ENCODE measurements at places on chromosomes 5 and 9.

- peak; percentile 48 for DNase-seq
Observed at GRCh38 chr5:36073595-36074216, 7.0 kb upstream of the UGT3A2 start.

DNA sequence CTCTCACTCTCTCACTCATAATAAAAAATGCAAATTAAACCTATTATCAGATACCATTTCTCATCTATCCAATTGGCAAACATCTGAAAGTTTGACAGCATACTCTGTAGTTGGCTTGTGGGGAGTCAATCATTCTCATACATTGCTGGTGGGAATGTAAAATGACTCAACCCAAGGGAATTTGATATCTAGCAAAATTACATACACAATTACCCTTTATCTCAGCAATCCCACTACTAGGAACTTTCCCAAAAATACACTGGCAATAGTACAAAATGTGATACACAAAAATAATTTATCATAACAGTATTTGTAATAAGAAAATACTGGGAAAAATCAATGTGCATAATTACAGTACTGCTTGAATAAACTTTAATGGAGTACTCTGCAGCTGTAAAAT, 731.3 kb downstream of the DTWD2 start:
- no peak for DNase-seq

DNA sequence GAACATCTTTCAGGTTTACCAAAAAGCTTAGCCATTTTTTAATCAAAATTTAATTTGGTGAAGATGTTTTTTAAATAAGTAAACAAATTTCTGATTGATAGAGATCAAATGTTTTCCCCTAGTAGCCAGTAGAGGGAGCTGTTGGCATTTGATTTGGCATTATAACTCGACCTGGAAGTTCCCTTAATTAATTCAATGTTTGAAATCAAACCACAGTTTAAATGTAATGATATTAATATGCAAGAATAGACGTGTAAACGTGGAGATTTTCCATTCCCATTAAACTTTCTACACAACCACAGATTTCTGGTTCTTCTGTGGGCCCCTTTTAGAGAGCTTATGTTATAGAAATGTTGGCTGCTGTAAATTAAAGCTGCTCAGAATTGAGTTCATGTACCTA, 148.1 kb upstream of the MPDZ start:
- peak; percentile 35 for DNase-seq

GRCh38 chr9:123617952-123618678, 262.1 kb downstream of the CRB2 start:
- no peak for DNase-seq

DNA sequence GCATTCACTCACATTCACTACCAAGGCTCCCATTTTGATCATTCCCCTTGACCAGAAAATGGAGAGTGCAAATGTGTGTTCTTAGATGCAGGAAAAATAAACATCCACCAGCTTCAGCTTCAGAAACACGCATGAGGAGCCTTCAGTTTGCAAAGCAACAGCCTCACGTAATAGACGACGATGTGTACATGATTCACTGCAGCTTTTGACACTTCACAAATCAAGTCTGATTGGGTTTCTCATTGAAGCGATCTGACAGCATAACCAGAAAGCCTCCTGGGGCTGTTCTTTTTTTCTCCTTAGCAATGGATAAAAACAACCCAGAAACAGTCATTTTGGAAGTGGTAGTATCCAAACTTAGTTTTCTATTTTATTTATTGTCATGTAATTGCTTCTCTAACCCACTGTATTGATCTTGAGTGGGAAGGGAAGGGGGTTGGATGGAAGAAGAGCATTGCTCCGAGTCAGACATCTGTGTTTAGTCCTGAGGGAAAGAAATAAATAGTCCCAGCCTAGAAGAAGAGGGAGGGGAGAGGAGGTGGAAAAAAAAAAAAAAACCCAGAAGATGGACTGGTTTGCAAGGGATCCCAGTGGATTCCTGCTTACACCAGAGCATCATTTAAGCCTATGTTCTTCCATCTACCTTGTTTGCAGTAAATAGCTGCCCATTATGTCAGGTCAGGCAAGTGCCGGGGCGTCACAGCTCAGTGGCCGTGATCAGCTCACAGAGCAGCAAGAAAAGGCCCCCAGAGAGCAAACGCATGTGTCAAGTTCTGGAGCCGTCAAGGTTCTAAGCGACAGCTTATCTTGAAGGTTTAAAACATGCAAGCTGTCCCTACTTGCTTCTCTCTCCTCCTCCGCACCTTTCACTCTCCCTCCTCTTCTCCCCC, 190.2 kb upstream of the SNX2 start:
- DNase-seq: no peak

DNA sequence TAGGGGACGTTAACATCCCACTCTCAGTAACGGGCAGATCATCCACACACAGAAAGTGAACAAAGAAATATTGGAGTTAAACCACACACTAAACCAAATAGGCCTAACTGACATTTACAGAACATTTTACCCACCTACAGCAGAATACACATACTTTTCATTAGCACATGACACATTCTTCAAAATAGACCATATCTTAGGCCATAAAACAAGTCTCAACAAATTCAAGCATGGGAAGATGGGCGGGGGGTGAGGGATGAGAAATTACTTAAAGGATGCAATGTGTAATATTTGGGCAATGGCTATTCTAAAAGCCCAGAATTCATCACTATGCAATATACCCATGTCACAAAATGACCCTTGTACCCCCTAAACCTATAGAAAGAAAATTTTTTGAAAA, 226.2 kb downstream of the ATPSCKMT start:
- no peak for DNase-seq

GRCh38 chr9:77982581-77983319, 48.9 kb downstream of the GNAQ start:
- DNase-seq: no peak

DNA sequence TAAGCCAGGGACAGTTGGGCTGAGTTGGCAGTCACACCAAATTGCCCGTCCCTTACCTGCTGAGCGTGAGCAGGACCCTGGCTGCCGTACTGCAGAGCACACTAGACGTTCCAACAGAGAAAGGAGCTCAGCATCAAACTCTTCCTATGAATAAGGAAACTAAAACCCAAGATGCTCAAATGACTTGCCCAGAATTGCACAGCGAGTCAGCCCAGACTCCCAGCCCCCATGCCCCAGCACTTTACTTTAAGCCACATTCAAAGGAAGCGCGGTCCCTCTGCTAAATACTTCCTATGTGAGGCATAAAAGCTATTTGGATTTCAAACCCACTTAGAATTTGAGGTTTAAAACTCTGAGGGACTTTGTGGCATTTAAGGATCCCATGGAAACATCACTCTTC, 23.9 kb downstream of the PAX5 start:
- DNase-seq: no peak

DNA sequence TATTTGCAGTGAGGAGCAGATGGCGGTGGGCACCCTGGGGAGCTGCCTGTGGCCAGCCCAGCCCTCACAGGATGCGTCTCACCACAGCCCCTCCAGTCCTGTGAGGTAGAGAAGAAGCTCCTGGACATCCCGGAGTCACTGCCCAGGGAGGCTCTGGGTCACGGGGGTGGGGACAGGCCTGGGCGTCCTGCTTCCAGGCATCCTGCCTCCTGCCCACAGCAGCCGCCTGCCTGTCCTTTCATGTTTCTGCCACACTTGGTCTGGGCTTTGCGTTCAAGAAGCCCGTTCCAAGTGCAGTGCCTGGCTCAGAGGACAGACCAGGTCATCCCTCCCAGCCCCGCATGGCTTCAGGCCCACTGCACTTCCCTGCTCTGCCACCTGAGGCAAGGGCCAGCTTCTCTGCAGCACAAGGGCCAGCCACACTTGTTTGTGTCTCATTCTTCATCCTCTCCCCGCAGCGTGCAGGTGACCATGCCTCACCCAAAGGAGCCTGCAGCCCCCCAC, 38.2 kb downstream of the ZDHHC11B start:
- no peak for DNase-seq

DNA sequence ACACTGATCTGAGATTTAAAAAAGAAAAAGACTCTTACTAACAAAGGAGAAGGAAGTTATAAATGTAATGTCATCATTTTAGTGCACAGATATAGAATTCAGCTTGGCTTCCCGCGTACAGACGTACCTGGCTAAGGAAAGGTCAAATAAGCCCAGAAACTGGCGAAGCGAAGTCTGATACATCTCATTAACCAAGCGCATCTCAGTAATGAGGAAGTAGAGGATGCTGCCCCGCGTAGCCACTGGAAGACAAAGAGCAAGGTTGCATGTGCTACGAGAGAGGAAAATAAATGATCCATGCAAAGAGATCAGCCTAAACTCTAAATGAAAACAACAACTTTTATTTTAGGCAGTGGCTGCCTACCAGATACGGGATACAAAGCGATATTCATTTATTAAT, 208.8 kb downstream of the DNAH5 start:
- DNase-seq: no peak

- no peak for DNase-seq
Observed at GRCh38 chr9:124342776-124343485, 72.3 kb downstream of the PSMB7 start.

- no peak for DNase-seq
Observed at GRCh38 chr9:129542741-129543140, 78.2 kb downstream of the C9orf50 start.

- DNase-seq: no peak
Observed at GRCh38 chr9:127096208-127096607, 26.2 kb downstream of the ANGPTL2 start.

- no peak for DNase-seq
Observed at GRCh38 chr9:18707061-18707461, 233.1 kb downstream of the ADAMTSL1 start.

- DNase-seq: no peak
Observed at GRCh38 chr9:20042128-20042711, 253.4 kb upstream of the SLC24A2 start.

DNA sequence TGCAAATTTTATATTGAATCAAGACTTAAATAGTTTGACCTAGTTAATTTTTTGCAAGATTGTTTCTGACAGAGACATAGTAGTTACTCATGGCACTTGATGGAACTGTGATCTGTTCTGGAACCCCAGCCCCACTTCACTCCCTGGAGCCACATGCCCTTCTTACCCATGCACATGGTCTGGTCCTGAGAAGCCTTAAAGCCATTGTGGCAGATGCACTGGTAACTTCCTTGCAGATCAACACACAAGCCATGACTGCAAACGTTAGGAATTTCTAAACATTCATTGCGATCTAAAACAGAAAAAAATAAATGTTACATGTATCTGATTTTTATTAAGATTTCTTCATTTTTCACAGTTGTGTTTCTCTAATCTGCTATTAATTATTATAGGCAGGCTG, 221.2 kb downstream of the SLC12A2 start:
- no peak for DNase-seq
